T follicular helper cell (primary cell): ENCODE measurements at places on chromosomes 5 and 9.

DNA sequence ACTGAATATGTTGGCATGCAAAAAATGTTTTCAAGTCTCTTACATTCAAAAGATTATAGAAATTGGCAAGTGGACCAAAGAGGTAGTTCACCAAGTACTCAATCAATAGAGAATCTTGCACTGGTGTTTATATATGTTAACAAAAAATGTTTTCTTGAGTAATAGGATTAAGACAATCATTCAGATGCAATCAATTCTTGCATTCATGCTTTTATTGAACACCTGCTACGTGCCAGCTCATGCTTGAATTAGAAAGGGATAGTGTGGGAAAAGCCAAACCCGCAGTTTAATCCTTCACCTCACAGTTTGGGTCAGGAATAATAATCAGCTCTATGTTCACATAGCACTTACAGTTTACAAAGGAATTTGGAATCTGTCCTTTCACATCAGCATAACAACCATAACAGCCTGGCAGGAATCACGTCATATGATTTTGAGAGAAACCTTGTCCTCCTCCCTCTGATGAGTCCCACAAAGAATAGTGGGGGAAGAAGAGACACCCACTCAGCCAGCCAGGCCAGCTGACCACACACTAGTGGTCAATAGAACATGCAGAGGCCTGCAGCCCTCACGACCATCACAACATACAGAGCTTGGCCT is 36.8 kb upstream of the FRRS1L start:
- no peak for DNase-seq

DNA sequence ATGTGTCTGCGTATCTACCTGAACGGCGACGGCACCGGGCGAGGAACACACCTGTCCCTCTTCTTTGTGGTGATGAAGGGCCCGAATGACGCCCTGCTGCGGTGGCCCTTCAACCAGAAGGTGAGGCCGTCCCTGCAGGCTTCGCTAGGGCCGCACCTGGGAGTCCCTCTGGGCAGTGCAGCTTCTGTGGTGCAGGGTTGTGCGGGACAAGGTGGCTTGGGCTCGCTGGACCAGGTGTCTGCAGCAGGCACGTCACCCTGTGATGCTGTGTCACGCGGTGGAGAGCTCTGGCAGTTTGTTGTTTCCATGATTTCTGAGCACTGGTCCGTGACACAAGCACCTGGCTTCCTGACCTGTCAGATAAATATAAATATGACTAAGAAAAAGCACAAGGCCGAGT is 20.7 kb downstream of the FBXW5 start:
- DNase-seq: no peak

GRCh38 chr5:9655641-9656040 is 25.5 kb upstream of the TAS2R1 start:
- DNase-seq: no peak

DNA sequence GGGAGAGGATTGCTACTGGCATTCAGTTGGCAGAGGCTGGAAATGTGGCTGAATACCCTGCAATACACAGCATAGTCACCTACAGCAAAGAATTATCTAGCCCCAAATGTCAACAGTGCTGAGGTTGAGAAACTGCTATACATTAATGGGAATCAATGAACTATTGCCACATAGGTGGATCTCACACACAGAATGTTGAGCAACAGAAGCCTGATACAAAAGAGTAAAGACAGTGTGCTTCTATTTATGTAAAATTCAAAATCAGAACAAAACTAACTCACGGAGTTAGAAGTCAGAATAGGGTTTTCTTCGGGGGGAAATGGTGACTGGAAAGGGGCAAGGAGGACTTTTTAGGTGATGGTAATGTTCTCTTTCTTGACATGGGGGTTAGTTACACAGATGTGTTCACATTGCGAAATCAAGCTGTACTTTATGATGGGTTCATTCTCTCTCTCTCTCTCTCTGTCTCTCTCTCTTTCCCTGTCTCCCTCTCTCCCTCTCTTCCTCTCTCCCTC is 45.7 kb upstream of the PANK3 start:
- DNase-seq: no peak

GRCh38 chr9:110427497-110428104 is 89.9 kb upstream of the TXNDC8 start:
- DNase-seq: no peak

GRCh38 chr9:124489222-124489621 is 18.0 kb downstream of the NR5A1 start:
- no peak for DNase-seq

DNA sequence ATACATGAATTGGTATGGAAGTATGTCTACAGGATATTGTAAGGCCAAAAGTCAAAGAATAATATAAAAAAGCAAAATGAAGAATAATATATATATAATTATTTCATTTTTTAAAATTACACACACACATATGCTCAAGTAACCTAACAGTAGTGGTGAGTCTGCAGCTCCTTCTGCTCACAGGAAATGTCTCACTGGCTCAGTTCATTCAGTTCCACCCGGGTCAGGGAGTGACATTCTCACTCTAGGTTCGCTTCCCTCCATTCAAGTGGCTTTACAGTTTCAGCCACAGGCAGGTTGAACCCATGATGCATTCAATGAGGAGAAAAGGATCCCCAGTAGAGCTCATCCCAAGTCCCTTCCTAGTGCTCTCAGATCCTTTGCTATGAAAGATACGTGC is 90.8 kb downstream of the SUSD1 start:
- DNase-seq: no peak

- no peak for DNase-seq
Measured at GRCh38 chr9:133995012-133995896, 3.1 kb upstream of the VAV2 start.

GRCh38 chr5:78923622-78923970 is 61.5 kb downstream of the ARSB start:
- no peak for DNase-seq

DNA sequence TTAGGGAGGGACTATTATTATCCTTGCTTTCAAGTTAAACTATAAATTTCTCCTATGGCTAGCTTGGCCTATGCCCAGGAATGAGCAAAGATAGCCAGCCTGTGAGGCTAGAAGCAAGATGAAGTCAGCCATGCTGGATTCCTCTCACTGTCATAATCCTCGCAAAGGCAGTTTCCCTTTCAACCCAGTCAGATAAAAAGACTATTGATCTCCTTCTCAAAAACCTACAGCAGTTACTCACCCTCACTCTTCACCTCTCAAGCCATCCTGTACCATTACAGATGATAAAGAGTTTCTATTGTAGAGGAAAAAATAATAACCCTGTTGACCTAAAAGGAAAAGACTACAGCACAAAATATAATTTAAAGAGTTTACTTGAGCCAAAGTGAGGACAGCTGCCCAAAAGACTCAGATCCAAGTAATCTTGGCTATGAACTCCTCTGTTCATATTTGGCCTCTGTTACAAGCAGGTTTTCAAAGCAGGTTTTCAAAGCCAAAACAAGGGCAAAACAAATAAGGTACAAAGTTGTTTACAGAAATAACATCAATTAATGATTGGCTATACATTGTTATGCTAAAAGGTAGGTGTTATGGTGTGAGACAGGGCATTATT is 41.7 kb downstream of the KCNV2 start:
- no peak for DNase-seq

DNA sequence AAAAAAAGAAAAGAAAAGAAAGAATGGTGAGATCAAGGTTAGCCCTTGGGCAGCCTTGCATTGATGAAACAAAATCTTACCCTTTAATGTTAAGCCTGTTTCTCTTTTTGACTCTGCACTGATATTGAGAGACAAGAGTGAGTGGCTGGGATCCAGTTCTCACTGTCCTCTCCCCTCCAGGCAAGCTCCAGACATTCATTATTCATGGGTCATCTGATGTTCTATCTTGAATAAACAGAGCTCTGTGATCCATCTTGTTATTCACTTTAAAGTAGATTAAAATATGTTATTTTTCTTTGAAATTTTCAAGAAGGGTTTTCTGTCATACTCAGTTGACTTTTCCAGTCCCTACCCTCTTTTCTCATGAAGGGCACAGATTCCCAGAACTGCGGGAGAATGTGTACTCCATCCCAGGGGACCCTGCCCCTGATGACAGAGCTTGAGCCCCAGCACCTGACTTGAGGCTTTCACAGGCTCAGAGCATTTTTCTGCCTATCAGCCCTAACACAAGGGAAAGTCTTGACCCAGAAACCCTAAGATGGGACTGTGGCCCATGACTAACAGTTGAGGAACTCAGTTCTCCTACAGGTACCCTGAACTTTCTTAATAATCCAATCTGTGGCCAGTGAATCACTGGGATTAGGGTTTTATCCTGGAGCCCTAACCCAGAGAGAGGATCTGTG is 24.1 kb downstream of the ACTL7B start:
- no peak for DNase-seq

DNA sequence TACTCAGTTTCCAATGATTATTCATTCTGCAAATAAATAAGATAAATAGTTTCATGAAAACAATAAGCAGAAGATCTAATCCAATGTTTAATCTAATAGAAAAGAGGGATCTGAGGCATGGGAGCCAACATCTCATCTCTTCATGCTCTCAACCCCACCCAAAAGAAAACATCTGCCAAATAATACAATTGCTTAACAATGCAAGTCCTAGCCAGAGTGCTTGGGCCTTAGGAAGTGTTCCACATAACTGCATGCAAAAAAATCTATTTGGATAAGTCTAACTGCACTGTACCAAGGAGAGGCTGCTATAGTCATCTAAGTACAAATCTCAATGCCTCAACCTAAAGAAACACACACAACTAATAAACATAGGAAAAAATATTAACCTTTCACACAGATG is 606.0 kb downstream of the CDH9 start:
- no peak for DNase-seq

- no peak for DNase-seq
Measured at GRCh38 chr9:109325089-109325488, 4.2 kb upstream of the EPB41L4B start.

DNA sequence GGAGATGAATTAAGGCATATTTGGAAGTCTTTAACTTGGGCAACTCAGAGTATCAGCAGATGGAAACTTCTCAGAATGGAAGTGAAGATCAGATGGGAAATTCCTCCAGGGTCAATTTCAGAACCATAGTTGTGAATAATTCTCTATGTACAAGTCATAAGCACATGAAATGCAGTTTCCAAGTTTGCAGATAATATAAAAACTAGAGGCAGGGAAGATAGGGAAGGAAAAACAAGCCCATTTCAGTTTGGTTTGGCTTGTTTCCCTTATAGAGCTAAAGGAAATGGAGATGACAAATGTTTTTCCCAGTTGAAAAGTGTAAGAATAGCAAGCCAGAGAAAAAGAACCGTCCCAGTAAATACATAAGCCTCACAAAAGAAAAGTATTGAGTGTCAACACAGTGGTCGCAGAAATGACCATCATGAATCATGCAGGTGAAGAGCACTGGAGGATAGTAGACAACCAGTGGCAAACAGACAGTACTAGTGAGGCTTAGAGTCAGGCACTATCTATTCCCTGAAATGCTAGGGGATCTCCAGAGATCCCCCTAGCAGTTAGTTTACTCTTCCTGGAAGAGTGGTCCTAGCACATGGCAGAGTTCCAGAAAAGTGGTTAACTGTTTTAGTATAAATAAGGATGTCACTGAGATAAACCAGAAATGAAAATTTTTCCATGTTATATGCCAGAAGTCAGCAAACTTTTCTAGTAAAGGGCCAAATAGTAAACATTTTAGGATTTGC is 245.9 kb downstream of the SAXO1 start:
- no peak for DNase-seq

- no peak for DNase-seq
Measured at GRCh38 chr9:91900055-91900796, 49.8 kb downstream of the ROR2 start.

DNA sequence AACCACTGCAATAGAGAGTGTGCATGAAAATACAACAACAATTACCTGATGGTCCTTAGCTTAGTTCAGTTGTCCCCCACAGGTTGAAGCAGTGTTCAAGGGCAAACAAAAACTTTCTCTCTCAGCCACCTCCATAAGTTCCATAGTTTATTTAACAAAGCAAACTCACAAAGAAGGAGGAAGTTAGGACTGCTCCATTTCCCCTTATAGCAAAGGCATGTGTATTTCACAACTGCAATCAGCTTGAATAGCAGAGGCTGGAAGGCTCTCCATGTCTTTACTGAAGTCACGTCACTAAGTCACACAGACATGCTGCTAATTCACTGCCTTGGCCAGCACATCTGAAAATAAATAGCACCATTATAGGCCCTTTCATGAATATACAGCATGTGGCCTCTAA is 43.3 kb downstream of the DOCK8 start:
- no peak for DNase-seq

GRCh38 chr9:35757226-35757891 is 3.3 kb upstream of the MSMP start:
- no peak for DNase-seq

- DNase-seq: no peak
Measured at GRCh38 chr5:138964647-138965201, 89.6 kb upstream of the LRRTM2 start.

- no peak for DNase-seq
Measured at GRCh38 chr5:116377276-116378006, 197.2 kb downstream of the SEMA6A start.

DNA sequence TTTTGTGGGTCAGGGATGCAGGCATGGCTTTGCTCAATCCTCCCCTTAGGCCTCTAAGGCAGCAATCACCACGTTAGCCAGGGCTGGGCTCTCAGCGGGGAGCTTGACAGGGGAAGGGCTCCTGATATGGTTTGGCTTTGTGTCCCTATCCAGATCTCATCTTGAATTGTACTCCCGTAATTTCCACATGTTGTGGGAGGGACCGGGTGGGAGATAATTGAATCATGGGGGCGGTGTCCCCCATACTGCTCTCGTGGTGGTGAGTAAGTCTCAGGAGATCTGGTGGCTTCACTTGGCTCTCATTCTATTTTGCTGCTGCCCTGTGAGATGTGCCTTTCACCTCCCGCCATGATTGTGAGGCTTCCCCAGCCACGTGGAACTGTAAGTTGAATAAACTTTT is 11.5 kb upstream of the IRX4 start:
- no peak for DNase-seq

DNA sequence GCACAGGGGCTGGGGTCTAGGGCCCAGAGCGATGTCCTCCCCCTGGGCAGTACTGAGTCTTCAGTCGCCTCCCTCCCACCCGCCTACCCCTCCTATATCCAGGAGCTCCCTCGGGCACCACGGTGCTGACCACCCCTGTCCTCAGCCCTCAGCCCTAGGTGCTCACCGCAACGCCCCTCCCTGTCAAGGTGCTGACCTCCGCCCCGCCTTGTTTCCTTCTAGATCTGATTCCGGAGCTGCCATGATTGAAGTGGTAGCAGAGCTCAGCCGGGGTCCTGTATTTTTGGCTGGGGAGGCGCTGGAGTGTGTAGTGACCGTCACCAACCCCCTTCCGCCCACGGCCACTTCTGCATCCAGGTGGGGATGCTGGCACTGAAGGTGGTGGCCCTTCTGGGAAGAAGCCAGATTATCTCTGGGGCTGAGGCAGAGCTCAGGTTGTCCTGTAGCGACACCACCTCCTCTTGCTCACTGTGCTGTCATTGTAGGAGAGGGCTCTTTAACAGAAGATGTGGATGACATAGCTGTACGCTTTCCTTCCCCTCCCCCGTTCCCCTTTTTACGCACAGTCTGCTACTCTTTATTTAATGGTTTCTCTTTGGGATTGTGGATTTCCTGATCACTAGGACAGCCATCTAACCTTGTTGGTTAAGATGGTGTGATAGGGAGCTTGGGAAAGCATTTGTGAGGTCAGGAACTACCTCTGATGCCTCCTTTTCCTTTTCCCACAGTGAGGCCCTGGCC is 598 bp downstream of the RGP1 start:
- DNase-seq: no peak
